ENCODE measurements at places on chromosomes 7 and 10.
A peak's percentile ranks its signal among the peaks of the same experiment; 100 is the strongest.

DNA sequence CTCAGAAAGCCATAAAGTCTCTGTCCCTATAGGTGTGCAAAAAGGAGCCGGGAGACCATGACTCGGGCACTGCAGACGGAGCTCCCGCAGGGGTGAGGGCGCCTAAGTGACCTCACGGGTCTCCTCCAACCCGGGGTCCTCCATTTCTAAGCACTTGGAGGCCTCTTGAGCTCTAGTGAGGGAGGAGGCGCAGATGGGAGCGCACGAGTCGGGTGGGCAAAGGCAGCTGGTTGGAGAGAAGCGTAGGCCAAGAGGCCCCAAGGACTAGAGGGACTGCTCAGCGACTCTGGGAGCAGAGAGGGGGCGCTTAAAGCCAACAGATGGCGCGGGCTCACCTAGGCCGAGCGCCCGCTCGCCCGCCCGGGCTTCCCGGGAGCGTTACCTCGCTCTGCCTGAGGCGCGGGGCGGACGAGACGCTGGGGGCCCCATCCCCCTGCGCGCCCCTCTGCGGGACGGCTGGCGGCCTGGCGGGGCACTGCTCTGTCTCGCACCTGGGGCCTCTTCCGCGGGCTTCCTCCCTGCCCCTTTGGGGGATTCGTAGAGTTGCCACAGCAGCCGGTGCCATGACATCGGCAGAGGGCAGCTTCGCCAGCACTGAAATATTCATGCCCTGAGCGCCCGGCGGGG lies 523 bp upstream of the CDH23 start:
- ATAC-seq = peak; percentile 51

DNA sequence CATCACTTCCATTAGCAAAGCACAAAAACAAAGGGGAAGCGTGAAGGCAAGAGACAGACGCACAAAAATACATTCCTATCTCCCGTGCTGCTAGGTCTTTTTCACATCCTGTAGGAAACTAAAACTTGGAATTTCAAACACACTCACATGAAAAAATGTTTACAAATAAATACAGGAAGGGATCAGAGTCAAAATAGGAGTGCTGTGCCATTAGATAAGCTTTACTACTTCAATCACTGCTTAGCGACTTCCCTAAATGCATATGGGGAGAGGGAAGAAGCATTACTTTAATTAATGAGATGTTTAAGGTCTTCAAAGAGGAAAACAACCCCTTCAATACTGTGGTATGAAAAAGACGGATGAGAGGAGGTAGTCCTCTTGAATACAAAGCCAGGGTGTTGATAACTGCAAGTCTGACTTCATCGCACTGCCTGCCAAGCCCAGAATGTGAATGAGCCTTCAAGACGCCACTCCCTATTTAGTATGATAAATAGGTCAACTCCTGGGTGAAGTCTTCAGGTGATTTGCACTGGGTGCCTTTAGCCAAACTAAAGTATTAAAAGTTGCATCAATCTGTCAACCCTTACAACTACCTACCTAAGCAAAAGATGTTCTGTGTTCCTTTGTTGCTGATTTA lies 13.9 kb downstream of the PARD3 start:
- ATAC-seq = no peak

DNA sequence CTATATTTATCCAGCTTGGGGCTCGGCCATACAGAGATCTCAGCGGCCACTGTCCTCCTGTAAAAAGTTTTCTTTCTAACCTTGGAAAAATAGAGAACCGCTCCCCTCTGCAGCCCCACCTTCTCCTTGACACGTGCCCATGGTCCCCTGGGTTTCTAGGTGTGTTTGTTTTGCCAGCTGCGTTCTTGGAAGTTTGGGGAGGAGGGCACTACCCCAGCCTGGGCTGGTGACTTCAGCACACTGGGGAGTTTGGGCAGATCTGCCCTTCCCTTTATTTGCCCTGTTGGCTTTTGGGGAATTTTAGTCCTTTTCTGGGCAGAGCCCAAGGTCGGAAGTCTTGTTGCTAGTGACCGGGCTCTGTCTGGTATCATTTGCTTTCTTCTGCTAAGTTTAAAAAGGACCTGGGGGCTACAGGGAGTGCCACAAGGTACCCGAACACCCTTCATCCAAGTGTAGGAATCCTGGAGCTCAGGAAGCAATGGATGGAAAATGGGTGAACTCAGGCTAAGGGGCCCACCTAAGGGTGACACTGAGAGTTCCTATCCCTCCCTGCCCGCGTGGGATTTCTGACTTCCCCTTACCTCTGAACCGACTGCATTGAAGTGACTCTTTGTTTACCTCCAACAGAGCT lies 1.7 kb downstream of the ADAMTS14 start:
- ATAC-seq = no peak

DNA sequence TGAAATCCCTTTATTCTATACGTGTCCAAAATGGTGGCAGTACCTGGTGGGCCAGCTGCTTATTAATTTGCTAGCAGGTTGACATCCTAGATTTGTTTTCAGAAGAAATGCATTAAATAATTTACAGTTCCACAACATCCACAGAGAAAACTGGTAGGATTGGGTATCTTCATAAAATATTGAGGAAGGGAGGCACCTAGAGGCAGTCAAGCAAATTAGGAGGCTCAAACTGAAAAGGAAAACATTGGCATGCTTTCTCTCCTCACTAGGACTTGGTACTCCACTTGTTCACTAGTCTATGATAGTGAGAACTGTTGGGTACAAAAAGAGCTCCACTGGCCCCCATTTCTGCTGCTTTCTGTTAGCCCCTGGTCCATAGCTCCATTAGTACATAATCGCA lies 18.3 kb upstream of the LRGUK start:
- ATAC-seq = no peak

DNA sequence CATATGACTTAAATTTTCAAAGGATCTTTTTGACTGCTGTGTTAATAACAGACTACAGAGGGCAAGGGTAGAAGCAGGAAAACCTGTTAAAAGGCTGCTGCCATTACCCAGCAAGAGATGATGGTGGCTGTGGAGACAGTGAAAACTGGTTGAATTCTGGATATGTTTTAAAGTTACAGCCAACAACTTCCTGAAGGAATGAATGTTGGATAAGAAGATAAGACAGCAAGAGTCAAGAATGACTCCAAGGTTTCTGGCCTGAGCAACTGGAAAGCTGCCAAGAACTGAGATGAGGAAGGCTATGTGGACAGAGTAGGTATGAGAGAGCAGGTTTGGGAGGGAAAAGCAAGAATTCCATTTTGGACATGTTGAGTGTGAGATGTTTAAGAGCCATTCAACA lies 19.1 kb downstream of the CNOT4 start:
- ATAC-seq = no peak

GRCh38 chr10:77643795-77644468 lies 6.3 kb upstream of the KCNMA1 start:
- ATAC-seq = no peak

- no peak for ATAC-seq
These were observed 263.2 kb downstream of the HGF start for GRCh38 chr7:81506609-81507008.

GRCh38 chr7:99128076-99128950 lies 15.6 kb downstream of the SMURF1 start:
- ATAC-seq = no peak

GRCh38 chr7:7969306-7970236 lies 975 bp downstream of the GLCCI1 start:
- ATAC-seq = peak; percentile 2

DNA sequence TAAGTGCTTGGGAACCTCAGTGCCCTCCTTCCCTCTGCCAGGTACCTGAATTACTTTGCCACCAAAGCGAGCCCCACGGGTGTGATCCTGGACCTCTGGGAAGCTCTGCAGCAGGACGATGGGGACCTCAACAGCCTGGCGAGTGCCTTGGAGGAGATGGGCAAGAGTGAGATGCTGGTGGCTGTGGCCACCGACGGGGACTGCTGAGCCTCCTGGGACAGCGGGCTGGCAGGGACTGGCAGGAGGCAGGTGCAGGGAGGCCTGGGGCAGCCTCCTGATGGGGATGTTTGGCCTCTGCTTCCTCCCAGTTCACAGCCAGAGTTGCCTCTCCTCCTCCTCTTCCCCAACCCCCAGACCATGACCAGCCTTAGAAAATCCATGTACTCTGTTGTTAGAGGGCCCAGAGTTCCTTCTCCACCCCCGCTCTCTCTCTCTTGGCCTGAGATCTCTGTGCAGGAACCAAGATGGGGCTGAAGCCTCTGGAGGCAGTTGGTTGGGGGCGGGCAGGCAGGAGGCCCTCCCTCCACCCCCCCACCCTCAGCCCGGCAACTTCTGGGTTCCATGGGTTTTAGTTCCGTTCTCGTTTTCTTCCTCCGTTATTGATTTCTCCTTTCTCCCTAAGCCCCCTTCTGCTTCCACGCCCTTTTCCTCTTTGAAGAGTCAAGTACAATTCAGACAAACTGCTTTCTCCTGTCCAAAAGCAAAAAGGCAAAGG lies 19.8 kb upstream of the SLC29A3 start:
- ATAC-seq = no peak

GRCh38 chr7:904847-905246 lies 28.5 kb downstream of the GET4 start:
- ATAC-seq = no peak

DNA sequence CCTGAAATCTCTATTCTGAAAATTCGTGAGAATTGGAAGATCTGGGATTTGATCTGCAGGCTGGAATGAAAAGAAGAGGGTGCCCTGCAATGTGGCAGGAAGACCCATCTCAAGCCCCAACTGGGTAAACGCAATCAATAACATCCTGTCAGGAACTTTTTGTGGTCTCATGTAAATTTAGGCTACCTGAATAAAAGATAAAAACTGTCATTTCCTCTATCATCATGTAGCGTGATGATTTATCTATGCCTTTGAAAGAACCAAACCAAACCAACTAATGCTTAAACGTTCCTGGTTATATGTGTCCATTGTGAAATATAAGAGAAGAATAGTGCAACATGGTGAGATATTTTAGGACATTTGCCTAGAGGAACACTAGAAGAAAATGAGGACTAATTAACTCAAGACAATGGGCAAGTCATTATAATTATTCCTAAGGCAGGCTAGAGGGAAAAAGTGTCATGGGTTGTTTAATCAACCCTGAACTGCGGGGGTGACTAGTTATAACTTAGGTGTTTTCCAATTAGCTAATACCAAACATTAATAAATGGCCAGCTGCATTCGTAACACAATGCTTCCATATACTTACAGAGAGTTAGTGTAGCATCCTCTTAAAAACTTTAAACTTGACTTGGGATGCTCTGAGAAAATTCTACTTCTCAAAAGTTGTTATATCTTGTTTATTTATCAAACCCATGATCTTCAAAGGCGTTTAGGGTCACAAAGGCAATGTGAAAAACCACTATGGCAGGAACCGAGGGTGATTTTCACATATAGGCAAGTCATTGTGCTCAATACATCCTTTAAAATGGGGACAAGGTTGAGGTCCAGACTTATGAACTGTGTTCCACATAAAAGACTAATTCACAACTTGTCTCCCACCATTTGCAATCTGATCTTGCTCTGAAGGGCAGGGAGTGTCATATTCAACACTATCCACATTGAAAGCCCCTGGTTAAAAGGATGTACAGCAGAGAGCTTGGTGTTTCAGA lies 48.6 kb upstream of the ADO start:
- peak; percentile 36 for ATAC-seq

- no peak for ATAC-seq
These were observed 233.7 kb downstream of the PTPRN2 start for GRCh38 chr7:158353606-158354570.

- ATAC-seq = no peak
These were observed 105.0 kb downstream of the TES start for GRCh38 chr7:116315293-116315692.

- no peak for ATAC-seq
These were observed 77.0 kb upstream of the GNA12 start for GRCh38 chr7:2920956-2921652.

DNA sequence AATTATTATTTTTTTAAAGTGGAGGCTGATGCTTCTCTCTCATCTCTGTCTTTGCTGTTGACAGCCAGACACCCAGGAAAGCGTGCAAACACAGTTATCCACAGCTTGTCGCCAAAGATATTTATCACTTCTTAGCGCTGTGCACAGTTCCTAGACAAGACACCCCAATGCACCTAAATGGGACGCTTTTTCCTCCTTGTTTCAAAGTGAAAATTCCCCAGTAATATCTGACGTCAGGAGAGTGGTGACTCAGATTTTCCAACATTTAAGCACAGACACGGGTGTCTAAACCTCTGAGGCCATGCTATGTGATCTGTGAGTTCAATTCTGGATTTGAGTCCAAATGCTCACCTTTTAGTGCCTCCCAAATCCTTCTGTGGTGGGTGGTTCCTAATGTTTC lies 151.6 kb downstream of the EMX2 start:
- no peak for ATAC-seq

DNA sequence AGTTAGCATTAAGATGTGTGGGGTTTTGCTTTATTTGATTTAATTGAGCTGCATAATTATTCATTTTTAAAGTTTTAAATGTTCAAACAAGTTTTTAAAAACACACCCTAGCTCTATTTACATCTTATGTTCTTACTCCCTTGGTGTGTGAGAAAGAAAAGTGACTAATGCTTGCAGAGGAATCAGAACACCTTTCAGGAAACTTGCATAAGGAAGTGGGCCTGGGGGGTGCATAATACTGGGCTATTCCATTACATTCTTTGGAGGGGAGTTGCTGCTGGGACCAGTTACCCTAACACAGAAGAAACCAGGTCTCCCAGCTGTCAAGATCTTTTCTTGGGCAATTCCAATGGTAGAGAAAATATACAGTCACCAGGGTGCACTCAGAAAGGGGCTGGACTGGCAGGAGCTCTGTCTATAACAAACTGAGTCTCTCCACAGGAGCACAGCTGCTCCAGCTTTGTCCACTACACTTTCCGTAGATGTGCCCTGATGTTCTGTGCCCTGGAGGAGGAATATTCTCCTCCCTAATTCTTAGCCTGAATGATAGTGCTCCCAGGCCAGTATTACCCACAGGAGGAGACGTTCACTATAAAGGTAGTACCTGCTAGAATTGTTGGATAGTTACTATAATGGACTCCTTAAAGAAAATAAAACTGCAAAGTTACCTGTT lies 304.2 kb downstream of the CDC14C start:
- ATAC-seq = no peak

- ATAC-seq = no peak
These were observed 1.1 kb downstream of the SNX13 start for GRCh38 chr7:17939211-17939605.

- ATAC-seq = peak; percentile 19
These were observed 45.3 kb upstream of the CDK1 start for GRCh38 chr10:60732807-60733516.

DNA sequence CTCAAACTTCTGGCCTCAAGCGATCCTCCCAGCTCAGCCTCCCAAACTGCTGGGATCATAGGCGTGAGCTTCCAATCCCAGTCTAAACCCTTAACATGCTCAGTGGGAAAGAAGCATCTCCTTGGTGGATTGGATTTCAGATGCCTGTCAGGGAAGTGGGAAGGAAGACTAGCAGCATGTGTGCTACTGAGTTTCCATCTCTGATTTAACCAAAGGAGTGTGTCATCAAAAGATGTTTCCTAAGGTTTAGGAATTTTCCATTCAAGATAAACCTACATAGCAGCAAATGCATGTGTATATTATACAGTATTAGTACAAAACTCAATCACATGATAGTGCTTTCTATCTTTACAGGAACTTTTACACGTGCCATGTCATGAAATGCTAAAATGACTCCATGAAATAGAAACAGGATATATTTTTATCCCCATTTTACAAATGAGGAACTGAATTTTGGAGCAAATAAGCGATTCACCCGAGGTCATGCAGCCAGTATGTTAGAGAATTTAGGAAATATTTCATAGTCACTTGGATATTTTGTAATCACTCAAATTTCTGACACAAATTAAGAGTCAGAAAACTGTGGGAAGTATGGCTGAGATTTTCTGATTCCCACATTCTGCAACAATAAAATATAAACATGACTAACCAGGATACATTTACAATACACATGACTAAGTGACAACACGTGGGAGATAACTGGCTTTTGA lies 11.4 kb upstream of the TMEM26 start:
- ATAC-seq = no peak

Data from activated CD4-positive, CD25-positive, alpha-beta regulatory T cell treated with anti-CD3 and anti-CD28 coated beads, Interleukin-2, amount 50 U/mL, for 24 hours (primary cell).